ENCODE measurements at places on chromosomes 2 and 18. TPM values are rescaled to one million over a fixed set of nuclear protein-coding genes. Genes with fewer than 3 reads are reported as not detected.

- H3K27me3 ChIP-seq: no peaks in the 10 kb centered on the region
- DNase-seq: peak; percentile 36
- H3K4me1 ChIP-seq: no peaks in the 10 kb centered on the region
- H3K27ac ChIP-seq: no peak overlapping the region
- H3K4me3 ChIP-seq: no peak overlapping the region
- no peaks in the 10 kb centered on the region for H3K36me3 ChIP-seq
Observed at GRCh38 chr2:178280244-178280852, 86.0 kb downstream of the OSBPL6 start.

The ZNF385B gene
- total RNA-seq: not detected

The TNS1 gene
- total RNA-seq: 0.60 TPM

DNA sequence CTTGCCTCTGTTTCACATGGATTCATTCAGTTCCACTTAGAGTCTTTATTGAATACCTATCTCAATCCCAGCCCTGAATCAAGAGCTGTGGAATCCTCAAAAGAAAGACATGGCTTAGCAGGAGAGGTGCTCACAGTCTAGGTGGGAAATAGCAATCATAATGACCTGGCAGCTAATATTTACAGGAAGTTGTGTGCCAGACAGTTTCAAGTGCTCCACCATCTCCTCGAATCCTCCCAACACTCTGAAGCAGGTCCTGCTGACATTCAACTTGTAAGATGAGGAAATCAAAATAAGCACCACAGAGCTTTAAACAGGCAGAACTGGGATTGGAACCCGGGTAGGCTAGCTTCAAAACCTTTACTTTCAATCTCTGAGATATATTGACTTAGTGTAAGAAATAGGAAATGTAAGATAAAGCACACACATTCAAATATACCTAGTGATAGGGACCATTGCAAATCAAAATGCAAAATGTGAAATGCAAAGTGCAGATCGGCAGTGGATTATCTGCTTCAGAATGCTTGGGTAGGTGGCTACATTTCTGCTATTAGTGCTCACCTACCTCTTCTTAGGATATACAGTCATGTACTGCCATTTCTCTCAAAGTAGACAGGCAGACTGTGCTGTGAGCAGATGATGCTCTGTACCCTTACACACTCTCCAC, 182.0 kb downstream of the PRKCE start:
- no peaks in the 10 kb centered on the region for H3K36me3 ChIP-seq
- no peak overlapping the region for H3K4me3 ChIP-seq
- no peak for DNase-seq
- H3K27ac ChIP-seq: no peak overlapping the region

DNA sequence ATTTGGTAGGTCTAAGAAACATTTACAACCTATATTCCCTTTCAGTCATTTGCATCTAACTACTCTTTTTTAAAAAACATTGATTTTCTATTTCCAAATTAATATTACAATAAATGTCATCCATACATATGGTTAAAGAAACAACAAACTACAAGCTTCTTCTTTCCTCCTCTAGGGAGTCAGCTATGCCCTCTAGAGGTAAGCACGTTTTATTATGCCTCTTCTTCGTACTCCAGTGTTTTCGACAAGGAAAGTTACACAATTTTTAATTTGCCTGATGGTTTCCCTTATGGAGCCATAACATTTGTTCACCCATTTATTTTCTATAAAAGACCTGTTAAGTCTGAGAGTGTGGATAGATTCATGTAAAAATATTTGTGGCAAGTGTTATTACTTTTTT, 183.4 kb upstream of the CDH7 start:
- no peaks in the 10 kb centered on the region for H3K27me3 ChIP-seq
- H3K4me3 ChIP-seq: no peak overlapping the region
- no peaks in the 10 kb centered on the region for H3K36me3 ChIP-seq
- no peak overlapping the region for H3K27ac ChIP-seq

DNA sequence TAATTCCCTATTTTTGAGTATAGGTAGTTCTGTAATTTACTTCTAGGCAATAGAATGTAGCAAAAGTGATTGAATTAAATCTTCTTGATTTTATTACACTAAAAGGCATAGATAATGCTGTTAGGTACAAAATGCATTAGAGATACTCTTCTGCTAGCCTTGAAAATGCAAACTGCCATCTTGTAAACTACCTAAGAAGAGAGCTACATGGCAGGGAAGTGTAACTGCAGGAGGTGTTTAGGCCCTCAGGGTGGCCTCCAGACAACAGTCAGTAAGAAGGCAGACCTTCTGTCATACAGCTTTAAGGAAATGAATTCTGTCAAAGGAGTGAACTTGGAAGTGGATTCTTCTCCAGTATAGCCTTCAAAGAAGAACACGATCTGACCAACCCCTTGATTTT, 1396.8 kb upstream of the SLC39A10 start:
- no peak for DNase-seq
- H3K4me3 ChIP-seq: no peak overlapping the region
- no peaks in the 10 kb centered on the region for H3K36me3 ChIP-seq
- no peaks in the 10 kb centered on the region for H3K4me1 ChIP-seq

DNA sequence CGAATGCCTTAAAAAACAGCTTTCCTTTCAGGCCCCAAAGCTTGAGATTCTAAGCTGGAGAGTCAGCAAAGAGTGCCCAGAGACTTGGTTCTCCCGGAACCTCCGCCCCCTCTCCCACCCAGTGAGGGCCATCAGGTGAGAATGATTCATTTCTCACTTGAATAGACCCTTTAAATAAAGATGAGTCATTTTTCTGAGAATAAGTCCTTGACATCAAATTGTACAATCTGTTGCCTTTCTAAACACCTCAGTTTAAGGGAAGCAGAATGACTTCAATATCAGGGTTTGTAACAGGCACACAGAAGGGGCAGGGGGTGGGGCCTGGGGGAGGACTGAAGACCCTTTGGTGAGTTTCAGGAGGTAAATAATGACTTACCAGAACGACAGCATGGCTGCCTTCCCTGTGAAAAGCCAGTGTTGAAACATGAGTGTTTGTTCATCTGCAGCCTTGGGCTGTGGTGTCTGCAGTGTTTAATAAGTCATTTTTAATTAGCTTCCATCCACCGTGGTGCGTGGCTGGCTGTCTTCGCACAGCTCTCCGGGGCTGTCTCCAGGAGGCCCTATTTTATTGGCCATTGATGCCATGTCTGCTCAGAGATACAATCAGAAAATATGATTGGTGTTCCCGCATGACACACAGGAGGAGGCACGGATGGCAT, 134.9 kb upstream of the ZNF236 start:
- H3K36me3 ChIP-seq: no peaks in the 10 kb centered on the region
- no peaks in the 10 kb centered on the region for H3K4me1 ChIP-seq
- H3K27me3 ChIP-seq: no peaks in the 10 kb centered on the region

The LAMA3 gene
- not detected for total RNA-seq

- no peak overlapping the region for H3K4me3 ChIP-seq
- no peaks in the 10 kb centered on the region for H3K27me3 ChIP-seq
- H3K4me1 ChIP-seq: peaks cover 3% of the 10 kb centered on the region
- no peak overlapping the region for H3K27ac ChIP-seq
- no peaks in the 10 kb centered on the region for H3K36me3 ChIP-seq
Observed at GRCh38 chr18:22559414-22560274, 141.9 kb upstream of the CTAGE1 start.

DNA sequence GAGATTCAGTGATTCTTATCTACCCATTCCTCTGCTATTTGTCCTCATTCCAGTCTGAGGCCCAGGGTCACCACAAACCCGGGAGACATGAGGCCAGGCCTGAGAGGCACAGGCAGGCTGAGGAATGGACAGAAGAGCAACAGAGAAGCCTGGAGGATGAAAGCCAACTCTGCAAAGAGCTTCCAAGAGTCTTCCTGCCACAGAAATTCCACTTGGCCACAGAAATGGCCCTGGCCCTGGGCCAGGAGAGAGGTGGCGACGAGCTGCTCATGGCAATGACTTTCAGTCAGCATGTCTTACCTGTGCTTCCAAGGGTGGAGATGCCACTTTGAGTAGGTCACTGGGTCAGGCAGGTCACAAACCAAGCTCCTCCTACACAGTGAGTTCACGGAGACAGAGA, 155.3 kb upstream of the PKDCC start:
- no peaks in the 10 kb centered on the region for H3K27me3 ChIP-seq
- H3K27ac ChIP-seq: no peak overlapping the region
- H3K36me3 ChIP-seq: no peaks in the 10 kb centered on the region
- no peaks in the 10 kb centered on the region for H3K4me1 ChIP-seq
- H3K4me3 ChIP-seq: no peak overlapping the region

Data from naive thymus-derived CD4-positive, alpha-beta T cell (primary cell).